ENCODE measurements at places on chromosomes 2 and 18.

DNA sequence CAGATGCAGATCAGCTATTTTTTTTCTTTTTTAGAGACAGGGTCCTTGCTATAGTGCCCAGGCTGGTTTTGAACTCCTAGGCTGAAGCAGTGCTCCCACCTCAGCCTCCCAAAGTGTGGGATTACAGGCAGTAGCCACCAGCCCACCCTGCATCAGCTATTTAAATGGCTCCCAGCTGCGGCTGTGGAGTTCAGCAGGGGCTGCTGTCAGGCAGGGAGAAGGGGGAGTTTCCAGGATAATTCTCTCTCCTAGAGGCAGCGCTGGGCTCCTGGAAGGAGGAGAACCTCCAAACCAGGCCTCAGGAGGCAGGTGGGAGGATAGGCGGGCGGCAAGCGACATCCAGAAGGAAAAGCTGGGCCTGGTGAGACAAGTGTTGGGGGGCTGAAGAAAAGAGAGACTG is 65.7 kb downstream of the ACTR2 start:
- DNase-seq = no peak

GRCh38 chr2:42087137-42087856 is 39.5 kb downstream of the PKDCC start:
- DNase-seq = no peak

- no peak for DNase-seq
Measured at GRCh38 chr2:99152199-99152895, 2.4 kb downstream of the TSGA10 start.

GRCh38 chr2:197131558-197131855 is 179.1 kb downstream of the ANKRD44 start:
- no peak for DNase-seq

DNA sequence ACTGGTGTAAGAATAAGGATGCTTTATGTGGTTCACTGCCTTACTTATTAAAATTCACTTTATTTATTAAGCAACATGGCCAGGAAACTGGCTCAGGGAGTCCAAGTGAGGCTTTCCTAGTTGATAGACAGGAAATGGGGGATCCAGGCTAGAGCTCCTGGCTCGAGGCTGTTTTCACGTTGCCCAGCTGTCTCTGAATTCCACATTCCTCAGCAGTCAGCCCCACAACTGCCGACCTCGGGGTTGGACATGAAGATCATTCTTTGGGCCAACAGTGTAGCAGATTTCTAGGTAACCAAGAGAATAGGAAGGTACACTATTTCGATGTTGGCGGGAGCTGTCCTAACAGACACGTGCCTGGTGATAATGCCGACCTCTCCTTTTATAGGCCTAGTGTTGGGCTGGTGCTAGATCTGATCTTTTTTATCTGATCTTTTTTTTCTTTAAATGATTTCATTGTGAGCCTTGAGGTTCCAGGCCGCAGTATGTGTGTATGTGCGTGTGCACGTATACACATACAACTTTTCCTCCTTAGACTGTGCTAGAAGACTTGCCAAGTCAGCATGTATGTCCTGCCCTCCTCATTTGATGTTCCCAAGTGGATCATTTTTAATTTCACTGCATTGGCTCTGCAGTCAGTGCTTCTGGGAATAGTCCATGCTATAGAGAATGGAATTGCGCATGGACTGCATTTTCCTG is 103.5 kb downstream of the CABLES1 start:
- no peak for DNase-seq

DNA sequence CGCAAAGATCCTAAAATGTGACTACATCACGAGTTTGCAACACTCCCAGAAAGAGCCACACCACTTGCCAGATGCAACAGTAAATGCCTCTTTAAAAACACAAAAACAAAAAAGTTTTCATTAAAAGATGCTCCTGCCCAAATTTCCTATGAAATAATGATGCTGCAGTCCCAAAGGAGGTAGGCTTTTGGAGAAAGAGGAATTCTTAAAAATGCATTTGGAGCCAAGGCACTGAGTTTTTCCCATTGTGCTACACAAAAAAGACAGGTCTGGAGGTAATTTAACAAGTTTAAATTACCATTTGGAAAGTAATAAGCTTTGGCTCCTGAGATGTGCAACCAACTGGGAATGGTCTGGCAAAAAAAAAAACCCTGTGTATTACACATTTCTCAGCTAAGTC is 145.0 kb downstream of the PID1 start:
- DNase-seq = no peak

DNA sequence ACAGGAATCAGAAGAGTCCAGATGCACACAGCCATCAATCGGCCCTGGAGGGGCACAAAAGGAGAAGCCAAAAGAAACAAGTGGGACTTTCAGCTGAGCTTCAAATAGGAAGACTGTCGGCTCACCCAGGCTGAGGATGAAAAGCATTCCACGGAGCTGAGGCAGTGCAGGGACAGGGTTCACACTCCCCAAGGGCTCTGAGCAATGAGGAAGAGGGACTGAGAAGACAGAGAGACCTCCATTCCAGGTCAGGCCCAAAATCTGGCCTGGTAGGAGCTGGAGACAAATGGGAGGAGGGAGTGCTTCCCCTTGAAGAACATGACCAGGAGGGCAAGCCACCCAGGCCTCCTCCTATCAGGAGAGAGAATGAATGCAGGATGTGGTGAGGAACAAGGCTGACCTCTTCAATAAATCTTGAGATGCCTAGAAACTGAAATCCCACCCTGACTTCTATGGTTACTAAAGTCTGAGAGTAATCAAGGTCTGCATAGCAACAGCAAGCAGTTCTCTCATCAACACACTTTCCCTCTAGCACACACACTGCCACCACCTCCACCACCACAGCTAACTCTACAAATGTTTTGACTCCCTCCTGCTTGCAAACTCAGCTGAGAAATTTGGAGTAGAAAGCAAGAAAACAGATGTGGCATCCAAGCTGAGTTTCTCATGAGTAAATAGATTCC is 434.4 kb downstream of the TNS1 start:
- no peak for DNase-seq

DNA sequence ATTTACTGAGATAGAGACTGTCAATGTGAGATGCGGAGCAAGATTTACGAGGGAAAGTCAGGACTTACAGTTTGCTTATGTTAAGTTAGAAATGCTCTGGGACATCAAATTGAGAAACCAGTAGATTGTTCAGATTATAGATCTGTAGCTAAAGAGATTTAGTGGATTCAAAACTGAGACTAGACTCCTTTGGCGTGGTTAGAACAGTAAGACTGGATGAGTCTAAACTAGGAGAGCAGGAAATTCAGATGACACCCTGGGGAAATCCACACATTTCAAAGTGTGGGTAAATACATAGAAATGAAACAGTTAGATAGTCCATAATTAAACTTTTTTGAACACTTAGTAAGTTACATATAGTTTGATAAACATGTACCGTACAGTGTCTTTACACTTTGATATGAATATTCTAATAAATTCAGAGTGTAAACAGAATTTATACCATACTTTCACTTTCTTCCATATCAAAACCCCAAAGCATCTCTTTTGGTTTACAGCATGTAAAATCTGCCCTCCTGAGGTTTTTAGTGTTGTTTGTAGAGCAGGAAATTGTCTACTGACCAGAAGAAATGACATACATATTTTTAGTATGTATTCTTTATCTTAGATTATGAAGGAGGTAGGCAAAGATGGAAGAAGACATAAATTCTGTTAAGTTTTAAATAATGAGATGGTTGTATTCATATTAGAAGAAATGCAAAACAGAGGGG is 231.5 kb downstream of the NYAP2 start:
- no peak for DNase-seq

DNA sequence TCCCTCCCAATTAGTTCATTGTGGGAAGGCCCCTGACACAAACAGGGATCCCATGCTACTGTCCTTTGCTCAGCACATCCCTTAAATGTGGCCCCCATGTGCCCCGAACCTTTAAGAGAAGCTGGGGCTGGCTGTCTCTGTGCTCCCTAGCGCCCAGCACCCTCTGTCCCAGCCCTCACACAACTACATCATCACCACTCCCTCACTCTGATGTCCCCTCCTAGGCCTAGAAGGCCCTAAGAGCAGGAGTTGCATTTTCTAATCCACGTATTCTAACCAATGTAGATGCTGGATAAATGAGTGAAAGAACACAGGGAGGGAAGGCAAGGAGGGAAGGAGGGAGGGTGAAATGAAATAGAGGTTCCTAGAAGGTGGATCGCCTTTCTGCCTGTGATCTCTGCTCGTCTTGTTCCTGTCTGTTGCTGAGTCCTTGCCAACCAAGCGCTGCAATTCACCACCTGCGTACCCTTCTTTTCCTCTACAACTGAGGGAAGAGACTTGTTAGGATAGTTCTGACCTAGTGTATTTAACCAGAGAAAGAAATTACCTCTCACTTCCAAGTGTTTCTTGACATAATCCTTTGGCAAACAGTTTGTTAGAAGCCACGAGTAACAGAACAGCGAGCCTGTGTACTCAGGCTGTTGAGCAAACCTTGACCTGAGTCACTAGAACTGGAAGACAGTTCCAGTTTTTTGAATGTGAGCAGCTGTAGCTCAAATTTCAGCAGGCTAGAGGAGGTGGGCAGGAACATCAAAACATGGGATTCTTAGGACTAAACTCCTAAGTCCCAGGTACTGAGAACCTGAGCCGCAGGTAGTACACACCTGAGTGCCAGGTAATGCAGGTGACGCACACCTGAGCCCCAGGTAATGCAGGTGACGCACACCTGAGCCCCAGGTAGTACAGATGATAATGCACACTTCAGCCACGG is 181.5 kb upstream of the ID2 start:
- DNase-seq = no peak

DNA sequence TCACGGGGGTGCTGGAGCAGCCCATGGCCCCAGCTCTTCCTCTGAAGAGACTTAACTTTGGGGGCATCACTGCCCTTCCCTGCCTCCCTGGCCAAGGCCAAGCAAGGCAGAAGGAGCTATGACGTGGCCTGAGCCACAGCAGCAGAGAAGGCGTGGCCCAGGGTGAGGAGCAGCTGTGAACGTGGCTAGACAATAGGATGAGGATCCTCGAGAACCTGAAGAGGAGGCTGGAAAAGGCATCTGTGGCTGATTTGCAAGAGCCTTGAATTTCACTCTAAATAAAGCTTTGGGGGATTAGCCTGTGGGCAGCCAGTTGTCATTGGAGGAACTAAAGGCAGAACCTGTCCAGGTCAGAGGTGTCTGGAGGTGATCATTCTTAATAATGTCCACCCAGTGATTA is 652.9 kb upstream of the ID2 start:
- DNase-seq = no peak

DNA sequence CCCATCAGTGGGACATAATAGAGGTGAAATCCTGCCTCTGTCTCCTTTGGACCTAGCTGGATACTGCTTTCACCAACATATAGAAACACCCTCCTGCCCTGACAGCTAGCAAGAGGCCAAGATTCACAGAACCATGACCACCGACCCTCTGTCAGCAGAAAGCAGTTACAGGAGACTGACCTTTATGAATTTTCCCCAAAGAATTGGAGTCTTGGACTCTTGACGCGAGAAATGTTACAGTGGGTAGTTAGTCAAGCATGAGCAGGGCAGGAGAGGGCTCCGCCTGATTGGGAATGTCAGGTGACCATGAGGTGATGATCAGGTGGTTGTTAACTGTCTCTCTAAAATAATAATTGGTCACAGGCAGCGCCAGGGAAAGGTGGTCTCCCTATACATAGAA is 1002.3 kb downstream of the TDRD15 start:
- DNase-seq = no peak

DNA sequence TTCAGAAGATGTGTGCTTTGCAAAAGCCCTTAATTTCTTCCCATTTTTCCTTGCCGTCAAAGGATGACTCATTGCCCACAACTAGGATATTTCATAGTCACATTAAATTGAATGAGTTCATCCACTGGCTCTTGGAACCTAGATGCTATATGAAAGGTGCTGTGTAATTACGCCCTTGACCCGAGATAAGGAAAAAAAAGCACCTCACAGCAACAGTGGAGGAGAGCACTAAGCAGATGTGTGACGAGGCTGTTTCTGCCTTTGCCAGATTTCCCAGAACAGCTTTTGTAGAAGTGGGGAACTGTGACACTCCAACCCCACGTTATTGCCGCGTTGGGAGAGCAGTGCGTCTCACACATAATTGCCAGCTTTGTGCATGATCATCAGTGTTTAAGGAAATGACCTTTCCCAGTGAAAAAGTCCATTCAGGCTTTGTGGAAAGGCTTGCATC is 33.3 kb upstream of the TMEM87B start:
- DNase-seq = peak; percentile 19

DNA sequence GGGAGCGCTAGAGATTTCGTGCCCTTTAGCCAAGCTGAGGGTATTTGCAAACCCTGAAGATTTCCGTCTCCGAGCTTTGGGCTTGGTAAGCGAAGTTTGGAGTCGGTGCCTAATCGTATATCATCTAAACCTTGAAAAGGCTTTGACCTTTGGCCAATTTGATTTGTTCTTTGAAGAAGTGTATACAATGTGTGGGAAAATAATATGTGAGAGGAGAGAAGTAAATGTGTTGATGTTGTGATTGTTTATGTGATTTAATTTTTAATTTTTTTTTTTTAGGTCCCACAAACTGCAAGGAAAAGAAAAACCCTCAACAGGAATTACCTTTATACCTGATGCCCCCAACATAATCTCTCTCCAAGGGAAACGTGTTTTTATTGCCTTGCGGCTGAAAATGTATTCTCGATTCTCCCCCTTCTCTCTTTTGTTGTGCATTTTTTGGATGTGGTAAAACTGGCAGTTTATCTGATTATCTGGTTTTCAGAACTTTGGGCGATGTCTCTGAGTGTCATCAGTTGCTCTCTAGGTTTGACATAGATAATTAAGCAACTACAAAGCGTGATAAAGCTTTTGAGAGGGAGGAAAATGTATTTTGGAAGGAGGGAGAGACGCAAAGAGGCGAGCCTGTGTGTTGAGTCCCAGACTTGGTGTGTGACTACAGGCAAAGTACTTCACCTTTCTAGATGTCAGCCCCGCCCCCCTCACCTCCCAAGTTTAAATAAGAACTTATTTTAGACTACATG is 912 bp upstream of the FBXO11 start:
- peak; percentile 21 for DNase-seq

DNA sequence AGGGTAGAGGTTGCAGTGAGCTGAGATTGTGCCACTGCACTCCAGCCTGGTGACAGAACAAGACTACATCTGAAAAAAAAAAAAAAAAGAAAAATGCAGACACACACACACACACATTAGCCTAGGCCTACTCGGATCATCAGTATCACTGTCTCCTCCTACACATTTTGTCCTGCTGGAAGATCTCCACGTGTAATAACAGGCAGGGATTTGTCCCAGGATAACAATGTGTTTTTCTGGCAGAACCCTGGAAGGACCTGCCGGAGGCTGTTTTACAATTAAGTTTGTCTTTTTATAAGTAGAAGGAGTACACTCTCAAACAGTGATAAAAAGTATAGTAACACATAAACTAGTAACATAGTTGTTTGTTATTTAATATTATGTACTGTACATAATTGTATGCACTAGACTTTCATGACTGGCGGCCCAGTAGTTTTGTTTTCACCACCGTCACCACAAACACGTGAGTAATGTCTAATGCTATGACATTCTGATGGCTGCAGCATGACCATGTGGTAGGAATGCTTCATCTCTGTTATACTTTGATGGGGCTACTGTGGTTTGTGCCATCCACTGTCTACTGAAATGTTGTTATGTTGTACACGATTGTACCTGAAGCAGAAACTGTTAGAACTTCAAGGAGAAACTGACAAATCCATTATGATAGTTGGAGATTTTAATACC is 130.6 kb downstream of the ATP9B start:
- no peak for DNase-seq

- DNase-seq = no peak
Measured at GRCh38 chr2:133360882-133361281, 207.4 kb downstream of the NCKAP5 start.
